Stimulated activated CD4-positive, alpha-beta T cell treated with anti-CD3 and anti-CD28 coated beads, TNF-alpha, amount 100 ng/mL, for 48 hours (primary cell): ENCODE measurements at places on chromosomes 6 and 20.

DNA sequence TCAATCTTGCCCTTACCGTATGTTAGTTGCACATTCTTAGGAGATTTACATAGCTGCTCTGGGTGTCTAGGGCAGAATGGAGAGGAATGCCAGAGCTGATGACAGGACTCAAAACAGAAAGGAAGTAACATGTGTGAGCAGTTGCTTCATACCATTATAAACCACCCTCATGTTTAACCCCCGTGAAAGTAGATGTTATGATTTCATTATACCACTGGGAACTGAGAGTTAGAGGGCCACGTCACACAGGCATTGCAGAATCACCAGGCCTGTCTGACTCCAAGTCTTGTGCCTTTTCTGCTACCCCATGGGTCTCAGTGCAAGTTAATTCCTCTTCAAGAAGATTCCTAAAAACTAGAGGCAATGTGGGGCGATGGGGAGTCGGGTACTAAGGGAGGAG lies 23.5 kb upstream of the SIM1 start:
- DNase-seq, result no peak

DNA sequence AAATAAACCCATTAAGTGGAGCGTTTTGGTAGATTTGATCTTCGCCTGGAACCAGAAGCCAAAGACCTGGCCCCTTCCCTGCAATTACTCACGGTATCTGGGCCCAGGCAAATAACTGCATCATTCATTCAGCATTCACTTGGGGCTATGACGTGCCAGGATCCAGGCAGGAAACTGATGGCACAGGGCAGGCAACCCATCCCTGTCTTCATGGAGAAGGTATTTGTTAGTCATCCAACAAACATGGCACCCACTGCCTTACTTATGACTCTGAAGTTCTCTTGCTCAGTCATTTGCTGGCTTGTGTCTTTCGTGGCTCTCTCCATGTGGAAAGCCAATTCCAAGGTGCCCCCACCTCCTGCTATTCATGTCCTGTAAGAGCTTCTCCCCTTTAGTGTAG lies 232.4 kb downstream of the BMP7 start:
- no peak for DNase-seq

- DNase-seq, result no peak
Observed at GRCh38 chr6:31615748-31616147, 714 bp downstream of the AIF1 start.

- DNase-seq, result no peak
Observed at GRCh38 chr6:34947561-34947960, 58.5 kb downstream of the ANKS1A start.

DNA sequence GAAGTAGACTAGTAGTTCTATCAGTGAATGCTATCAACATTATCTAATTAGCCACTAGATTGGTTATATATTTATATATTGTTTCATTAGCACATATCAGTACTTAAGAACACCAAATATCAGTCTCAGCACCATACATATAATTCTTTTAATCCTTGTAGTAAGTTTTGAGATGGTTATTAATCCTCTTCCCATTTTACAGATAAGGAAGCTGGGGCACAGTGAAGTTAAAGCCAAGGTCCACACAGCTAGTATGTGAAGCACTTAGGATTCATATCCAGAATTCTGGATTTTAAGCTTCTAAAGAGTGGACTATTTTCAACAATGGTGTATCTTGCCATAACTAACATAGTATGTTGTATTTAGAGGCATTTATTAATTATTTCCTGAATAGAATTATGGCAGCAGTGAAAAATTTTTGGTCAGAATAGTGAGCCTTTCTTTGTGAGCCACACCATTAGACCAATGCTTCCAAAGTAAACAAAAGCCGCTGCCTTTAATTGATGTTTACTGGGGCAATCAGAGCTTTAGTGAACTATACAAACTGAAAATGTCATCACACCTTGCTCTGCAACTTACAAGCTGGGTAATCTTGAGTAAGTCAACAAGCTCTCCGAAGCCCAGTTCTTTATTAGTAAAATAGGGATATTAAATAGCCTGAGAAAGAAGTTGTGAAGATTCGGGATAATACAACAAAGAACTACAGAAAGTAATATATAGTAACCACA lies 41.9 kb upstream of the HBS1L start:
- DNase-seq, result no peak

GRCh38 chr6:157381631-157382621 lies 936 bp downstream of the ZDHHC14 start:
- DNase-seq, result peak; percentile 50

DNA sequence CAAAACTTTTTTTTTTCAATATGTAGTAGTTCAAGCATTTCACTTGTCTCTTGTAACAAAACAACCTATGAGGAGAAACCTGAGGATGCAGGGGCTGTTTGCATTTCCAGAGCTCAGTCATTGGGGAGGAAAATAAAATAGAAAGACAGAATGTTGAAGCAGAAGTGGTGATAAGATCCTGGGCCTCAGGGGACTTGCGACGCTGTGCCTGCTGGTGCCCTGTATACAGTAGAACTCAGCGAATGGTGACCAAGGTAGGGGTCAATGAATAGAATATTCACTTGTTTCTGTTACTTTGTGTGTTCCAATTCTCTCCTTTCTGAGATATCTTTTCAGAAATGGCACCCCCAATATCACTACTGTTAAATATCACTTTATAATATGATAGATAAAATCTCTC lies 271.6 kb downstream of the FARS2 start:
- no peak for DNase-seq

GRCh38 chr6:156114541-156114940 lies 658.9 kb upstream of the NOX3 start:
- DNase-seq, result no peak

- no peak for DNase-seq
Observed at GRCh38 chr6:3801960-3802359, 47.2 kb upstream of the FAM50B start.

DNA sequence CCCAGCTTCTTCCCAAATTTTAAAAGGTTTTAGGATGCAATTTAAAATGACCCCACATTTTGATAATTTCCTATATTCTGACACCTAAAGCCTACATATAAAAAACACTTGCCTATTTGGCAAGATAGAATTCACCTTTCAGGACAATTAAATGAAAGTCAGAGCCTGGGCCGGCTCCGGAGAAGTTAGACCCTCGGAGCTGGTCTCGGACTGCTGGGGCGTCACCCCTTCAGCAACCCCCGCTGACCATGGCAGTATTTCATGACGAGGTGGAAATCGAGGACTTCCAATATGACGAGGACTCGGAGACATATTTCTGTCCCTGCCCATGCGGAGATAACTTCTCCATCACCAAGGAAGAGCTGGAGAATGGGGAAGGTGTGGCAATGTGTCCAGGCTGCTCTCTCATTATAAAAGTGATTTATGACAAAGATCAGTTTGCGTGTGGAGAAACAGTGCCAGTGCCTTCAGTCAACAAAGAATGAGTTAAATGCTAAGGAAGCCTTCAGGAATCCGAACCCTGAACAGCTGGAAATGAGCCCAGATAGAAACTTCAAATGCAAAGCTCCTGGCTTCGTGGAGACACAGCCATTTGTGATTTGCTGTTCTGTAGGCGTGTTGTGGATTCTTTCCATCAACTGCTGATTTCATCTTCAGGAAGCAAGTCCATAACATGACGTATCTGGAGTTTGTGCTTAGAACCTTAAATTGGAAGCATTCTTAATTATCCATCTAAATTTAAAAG lies 16.0 kb downstream of the TCFL5 start:
- DNase-seq, result no peak

- DNase-seq, result no peak
Observed at GRCh38 chr6:2782825-2783187, 17.6 kb downstream of the WRNIP1 start.

DNA sequence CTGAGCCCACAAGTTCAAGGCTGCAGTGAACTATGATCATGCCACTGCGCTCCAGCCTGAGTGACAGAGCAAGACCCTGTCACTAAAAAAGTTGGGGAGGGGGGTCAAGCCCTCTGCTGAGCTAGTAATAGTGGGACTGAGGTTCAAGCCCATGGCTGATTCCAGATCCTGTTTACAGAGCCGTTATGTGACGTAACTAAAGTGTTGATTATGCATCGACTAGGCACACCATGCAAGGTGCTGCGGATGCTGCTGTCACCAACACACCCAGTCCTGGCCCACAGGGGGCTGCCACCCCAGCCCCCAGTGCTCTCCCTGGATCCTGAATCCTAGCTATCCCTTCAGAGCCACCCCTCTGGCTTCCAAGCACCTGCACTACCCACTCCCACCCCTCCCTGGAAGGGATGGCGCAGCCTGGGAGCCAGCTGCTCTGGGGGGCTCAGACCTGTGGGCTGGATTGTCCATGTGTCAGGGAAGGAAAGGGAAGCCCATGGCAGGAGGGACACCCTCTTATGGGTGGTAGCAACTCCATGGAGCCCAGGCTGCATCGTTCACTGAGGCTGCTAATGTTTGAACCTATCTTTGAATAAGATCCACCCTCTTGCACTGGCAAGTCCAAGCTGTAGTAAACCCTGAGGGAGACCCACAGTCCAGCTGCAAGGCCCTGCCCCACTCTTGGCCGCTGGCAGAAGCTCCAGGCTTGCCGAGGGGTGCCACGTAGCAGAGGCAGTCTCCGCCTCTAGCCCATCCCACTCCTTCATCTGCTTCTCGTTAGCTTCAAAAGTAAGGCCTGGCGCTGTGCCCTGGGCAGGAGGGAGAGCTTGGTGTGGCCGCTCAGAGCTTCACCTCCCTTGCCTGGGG lies 95.0 kb downstream of the SNX5 start:
- DNase-seq, result no peak

DNA sequence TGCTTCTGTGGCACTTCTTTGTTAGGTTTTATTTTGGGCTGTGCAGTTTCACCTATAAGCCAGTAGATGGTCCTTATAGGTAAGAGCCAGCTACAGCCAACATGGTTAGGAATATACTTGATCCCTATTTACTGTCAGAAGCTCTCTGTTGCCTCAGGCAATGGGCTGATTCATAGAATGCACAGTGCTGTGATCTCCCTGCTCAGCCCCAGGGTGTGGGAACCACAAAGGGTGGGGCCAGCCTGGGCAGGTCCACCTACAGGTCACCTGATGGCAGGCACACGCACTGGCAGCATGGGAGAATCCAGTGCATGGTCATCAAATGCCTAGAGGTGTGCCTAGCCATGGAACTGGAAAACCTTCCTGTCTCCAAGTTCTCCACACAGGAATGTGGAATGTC lies 191.9 kb downstream of the MOXD1 start:
- no peak for DNase-seq

DNA sequence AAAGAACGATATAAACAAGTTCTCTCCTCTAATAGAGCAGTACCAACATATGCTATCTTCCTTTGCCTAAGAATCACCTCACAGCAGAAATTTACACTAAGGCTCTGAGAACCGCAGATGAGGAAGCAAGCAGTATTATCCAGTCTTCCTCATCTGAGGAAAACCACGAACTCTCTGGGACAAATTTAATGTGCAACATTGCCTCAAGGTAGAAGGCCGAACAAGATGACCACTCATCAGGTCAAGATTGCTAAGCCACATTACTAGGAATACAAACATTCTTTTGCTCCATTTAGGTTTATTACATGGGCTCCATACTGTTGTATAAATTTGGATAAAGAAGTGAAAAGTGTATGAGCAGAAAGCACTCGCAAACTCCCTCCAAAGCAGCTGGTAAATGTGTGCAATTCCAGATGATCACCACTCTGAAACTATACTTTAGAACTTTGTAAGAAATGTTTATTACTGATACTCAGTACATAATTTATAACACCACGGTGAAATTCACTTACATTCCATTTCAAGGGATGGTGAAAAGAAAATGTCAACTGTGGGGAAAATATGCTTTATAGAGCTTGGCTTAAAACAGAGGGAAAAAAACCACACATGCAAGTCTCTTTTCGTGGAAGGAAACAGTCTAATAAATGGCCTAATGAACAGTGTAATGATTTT lies 398.4 kb downstream of the BTBD9 start:
- DNase-seq, result no peak

- DNase-seq, result no peak
Observed at GRCh38 chr6:159981403-159982245, 12.7 kb downstream of the IGF2R start.

- DNase-seq, result no peak
Observed at GRCh38 chr6:158715330-158716311, 65.8 kb downstream of the SYTL3 start.

DNA sequence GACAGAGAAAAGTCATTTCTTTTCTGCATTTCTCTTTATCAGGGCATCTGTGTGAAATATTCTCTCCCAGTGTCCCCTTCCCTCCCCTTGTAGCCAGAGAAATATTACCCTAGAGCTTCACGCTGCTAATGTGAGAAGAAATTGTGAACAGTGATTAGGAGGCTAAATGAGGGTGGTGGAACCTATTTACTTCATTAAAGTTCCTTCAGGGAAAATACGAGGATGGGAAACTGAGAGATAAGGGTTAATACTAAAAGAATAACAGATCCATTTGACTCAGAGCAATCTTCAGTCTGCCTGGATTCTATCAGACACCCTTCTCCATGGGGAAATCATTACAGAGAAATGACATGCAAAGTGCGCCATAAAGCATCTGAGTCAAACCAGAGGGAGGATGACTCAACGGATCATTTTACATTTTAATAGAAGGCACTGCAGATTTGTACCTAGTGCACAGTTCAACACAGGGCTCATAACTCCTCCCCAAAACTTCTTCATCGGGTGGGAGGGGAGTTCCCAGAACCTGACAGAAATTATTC lies 131.3 kb downstream of the GJA10 start:
- DNase-seq, result no peak

GRCh38 chr20:38208088-38208487 lies 43.0 kb upstream of the TGM2 start:
- no peak for DNase-seq

DNA sequence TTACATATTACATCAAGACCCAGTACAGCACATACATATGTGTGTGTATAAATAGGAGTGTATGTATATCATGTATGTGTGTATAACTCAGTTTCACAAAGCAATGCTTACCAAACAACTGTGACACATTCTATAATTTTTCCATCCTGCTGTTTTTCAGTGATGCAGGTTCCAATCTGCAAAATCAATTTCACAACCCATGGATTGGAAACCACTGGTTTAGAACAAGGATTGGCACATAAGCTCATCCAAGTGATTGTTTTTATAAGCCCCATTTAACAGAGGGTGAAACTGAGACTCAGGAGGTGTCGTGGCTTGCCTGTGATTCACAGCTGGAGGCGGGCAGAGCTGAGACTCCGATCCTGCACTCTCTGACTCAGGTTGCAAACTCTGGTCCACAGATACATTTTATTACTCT lies 158.2 kb downstream of the ZMYND8 start:
- DNase-seq, result peak; percentile 48

- DNase-seq, result no peak
Observed at GRCh38 chr6:92688342-92688741, 731.0 kb downstream of the EPHA7 start.

GRCh38 chr6:168320634-168321033 lies 1.1 kb upstream of the DACT2 start:
- no peak for DNase-seq

DNA sequence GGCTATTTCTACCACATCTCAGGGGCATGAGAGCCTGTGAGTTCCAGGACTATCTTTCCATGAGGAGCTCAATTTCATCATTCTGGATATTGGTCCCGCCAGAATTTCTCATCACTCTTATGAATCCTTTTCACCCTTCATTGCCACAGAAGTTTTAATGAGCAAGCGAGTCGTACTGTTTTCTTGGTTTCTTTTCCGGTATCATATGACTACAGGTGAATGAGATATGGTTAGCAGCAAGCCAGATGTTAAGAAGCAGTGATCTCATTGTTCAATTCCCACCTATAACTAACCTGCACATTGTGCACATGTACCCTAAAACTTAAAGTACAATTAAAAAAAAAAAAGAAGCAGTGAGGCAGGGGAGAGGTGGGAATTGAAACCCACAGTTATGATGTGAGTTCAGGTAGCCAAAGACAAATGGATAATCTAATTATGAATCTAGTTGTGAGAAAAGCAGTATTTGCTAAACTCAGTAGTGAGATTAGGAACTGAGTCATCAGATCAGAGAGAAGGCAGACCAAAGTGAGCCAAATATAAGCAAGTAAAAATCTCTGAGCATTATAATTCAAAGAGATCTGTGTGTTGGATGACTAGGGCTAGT lies 78.0 kb upstream of the ELOVL5 start:
- DNase-seq, result no peak
